GM13977 (cell line): ENCODE measurements at places on chromosomes 5 and 9.

DNA sequence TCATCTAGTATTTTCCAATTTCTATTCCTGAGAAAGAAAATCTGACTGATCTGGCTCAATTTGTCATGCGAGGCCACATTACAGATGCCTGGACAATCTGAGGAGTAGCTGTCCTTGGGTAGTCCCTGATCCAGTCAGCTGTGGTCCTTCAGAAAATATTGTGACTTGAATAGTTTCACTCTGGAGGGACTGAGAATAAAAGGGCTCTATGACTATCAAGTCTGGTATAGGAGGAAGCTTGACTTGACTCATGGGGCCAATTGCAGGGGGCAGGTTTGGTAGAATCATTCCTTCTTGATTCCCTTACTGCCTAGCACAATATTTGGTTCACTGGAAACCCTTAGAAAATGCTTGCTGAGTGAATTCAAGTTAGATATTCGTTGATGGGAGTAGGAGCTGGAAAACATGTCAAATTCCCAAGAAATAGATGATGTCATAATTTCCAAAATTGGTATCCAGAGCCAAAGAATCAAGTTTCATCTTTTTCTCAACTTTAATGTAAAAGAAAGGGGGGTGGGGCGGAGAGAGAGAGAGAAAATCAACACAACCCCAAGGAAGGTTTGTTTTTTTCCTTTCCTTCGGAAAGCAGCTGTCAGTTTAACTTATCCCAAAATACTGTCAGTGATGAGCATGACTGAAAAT is 32.4 kb upstream of the STX17 start:
- no peak for DNase-seq

- DNase-seq = no peak
These were observed 154.2 kb upstream of the DAB2 start for GRCh38 chr5:39578887-39579497.

- DNase-seq = no peak
These were observed 383.5 kb downstream of the ARHGEF28 start for GRCh38 chr5:74009502-74009901.

GRCh38 chr5:95283761-95284571 is 928 bp downstream of the MCTP1 start:
- peak; percentile 64 for DNase-seq

DNA sequence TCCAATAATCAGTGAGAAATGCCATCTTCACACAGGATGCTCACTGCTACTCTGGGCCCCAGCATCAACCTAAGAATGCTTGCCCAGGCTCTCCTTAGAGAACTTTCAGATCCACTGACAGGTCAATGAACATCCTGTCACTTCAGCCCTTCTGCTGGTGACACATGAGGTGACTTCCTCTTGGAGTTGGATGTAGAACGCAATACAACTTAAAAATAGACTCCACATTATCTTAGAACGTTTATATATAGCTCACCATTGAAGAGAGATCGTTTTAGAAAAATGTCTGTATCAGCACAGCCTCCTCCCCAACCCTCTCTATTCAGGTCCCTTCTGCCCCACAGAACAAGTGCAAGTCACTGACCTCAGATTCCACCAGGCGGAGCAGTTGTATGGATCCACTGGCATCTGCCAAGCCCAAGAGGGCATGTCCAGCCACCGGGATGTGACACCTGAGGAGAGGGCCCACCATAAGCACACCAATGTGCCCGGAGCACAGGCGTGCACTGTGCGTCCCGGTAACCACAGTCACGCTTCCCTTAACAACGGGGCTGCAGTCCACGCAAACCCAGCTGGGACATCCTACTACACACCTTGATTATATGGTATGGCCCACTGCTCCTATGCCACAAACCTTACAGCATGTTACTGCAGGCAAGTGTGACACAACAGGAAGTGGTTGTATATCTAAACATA is 2.9 kb downstream of the DPH7 start:
- DNase-seq = no peak

DNA sequence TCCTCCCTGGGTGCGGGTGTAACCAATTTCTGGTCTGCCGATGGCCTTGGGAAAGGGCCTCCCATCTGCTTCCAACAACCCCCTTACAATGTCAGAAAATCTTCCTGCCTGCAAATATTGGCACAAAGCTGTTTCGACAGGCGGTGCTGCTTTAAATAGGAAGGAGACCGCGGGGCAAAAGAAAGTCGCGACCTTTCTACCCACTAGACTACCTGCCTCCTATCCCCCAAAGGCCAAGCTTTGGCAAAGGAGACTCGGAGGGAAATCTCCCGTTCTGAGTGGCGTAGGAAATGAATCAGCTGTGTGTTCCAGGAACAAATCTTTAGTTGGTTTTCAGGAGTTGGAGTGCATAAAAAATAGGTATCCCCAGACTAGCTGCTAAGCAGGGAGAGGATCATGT is 36.8 kb upstream of the NFIB start:
- no peak for DNase-seq

DNA sequence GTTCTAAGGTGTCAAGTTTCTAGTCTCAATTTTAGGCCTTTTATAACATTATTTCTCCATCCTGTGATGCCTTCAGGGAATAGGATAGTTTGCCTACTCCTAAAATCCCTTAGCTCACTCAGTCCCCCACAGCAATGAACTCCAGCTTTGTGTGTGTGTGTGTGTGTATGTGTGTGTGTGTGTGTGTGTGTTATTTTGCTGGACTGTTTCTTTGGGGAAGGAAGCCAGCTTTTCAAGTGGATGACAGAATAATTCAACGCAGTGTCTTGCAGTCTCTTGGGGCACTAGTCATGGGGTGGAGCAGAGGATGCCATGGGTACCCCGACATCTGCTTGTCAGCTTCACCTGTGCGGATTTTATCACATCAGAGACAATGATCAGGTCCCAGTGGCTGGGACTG is 262.8 kb upstream of the DAPK1 start:
- no peak for DNase-seq

DNA sequence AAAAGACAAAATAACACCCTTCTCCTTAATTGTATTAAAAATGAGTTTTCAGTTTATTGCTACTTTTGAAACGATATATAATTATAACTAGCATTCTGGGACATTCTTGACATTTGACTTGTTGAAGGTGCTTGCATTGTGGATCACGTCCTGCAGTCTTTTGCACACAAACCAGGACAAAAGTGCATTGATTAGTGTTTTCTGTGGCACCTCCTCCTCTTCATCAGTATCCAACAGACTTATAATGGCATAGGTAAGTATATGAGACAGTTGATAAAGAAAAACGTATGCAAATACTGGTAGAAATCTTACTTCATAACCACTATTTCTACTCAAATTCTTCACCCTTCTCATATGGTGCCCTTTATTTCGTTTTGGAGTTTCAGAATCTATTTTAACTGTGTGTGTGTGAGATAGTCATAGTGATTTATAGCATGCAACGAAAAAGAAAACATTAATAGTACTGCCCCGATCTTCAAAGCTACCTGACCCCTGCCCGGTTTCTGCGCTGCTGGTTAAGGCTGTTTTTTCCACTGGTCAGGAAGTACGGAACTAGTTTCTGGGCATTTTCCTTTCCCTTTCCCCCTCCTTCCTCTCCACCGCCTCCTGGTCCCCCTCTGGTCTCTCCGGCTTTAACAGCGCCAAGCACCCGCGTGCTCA is 639 bp upstream of the RASA1 start:
- peak; percentile 58 for DNase-seq

DNA sequence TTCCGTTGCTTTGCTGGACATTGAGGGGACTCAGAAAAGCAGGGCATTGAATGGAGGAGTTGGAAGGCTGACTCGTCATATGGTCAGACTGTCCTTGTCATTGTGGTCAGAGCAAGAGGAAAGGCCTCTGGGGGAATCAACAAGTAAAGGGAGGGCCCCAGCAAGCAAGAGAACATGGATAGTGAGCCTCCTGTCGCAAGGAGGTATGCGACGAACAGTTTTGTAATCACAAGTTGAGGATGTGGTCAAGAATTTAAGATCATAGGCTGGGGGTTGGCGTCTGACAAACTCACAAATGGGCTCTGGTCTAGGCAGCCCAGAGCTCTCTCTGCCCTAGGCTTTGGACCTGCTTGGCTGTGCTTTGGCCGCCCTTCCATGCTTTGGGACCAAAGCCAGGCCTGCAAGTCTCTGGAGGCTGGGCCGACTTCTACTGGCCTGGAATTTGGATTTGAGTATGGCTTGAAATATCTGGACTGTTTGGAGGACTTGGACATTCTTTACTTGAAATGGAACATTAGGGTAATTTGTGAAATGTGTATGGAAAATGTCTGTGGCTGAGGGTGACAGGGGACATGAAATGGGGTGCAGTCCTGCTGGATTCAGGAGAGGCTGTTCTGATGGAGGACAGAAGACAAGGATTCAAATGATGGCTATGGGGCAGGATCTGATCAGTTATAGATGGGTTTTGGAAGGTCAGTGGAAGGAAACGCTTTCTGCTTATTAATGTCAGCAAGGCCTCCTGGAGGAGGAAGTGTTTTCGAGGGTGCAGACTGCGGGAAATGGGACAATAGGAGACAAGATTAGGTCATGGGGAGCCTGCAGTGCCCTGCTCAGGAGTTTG is 19.2 kb upstream of the NDST1 start:
- DNase-seq = no peak

DNA sequence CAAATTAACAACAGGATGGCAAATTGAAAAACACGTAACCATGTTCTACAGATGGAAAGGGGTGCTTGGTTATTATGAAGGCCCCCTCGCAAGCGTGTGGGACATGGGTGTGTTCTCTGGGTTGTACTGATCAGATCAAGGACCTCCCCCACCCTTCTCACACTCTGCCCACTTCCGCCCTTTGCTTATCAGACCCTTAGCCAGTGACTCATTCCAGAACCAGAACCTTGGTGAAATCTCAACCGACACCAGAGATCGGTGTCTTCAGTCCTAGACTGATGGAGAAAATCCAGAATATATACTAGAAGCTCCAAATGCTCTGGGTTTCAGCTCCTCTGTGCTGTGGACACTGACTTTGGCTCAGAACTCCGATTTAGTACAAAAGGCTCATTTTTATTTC is 64.9 kb downstream of the PTTG1 start:
- no peak for DNase-seq

DNA sequence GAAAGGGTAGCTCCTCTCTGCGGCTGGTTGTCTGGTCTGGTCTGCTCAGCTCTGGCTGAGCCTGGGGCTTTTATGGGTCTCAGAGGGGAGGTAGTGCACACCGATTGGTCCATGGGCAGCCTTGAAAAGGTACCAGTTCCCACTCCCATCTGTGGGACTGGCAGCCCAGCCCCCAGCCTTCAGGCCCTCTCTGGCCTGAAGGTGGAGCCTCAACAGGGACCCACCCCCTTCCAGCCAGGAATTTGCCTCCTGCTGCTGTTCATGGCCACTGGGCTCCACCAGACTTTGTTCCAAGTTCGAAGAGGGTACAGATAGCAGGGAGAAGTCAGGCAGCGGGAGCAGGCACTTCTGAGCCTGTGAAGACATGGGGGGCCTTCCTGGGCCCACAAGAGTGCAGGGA is 165.3 kb upstream of the SLC27A6 start:
- DNase-seq = no peak

- no peak for DNase-seq
These were observed 42.5 kb downstream of the MAP1B start for GRCh38 chr5:72149742-72150141.
